Choroid plexus epithelial cell (primary cell): ENCODE measurements at places on chromosomes 12 and 14.
A peak's percentile ranks its signal among the peaks of the same experiment; 100 is the strongest.

DNA sequence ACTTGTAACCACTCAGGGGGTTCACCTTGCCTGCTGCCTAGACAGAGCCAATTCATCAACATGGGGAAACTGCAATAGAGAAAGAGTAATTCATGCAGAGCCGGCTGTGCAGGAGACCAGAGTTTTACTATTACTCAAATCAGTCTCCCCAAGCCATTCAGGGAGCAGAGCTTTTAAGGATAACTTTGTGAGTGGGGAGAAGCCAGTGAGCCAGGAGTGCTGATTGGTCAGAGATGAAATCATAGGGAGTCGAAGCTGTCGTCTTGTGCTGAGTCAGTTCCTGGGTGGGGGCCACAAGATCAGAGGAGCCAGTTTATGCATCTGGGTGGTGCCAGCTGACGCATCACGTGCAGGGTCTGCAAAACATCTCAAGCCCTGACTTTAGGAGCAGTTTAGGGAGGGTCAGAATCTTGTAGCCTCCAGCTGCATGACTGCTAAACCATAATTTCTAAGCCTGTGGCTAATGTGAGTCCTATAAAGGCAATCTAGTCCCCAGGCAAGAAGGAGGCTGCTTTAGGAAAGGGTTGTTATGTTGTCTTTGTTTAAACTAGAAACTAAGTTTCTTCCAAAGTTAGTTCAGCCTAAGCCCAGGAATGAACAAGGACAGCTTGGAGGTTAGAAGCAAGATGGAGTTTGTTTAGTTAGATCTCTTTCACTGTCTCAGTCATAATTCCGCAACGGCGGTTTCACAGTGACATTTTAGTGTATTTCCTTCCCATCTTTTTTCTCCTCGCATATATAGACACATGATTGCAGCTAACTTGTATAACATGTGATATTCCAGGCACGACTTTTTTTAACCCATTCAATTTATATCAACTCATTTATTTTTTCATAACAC lies 68.9 kb upstream of the NCOR2 start:
- peak; percentile 57 for DNase-seq

DNA sequence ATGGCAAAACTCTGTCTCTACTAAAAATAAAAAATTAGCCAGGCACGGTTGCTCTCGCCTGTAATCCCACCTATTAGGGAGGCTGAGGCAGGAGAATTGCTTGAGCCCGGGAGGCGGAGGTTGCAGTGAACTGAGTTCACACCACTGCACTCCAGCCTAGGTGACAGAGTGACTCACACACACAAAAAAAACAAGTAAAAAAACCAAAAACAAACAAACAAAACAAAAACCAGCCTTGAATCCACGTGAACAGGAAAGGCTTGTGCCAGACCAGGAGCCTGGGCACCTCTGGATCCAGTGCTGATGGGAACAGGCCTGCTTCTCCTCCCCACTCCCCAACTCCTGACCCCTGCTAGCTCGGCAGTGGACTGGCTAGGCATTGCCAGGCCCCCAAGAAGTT lies 3.5 kb downstream of the FOXN4 start:
- no peak for DNase-seq

GRCh38 chr12:84355561-84355960 lies 557.0 kb downstream of the SLC6A15 start:
- DNase-seq, result no peak

GRCh38 chr14:104373055-104373854 lies 206.3 kb upstream of the C14orf180 start:
- DNase-seq, result no peak

GRCh38 chr12:121514184-121514742 lies 66.6 kb downstream of the KDM2B start:
- no peak for DNase-seq

- no peak for DNase-seq
Observed at GRCh38 chr14:77654001-77654441, 37.6 kb upstream of the SPTLC2 start.
